Endodermal cell (in vitro differentiated cells): ENCODE measurements at places on chromosomes 11 and 22.
A peak's percentile ranks its signal among the peaks of the same experiment; 100 is the strongest.

DNA sequence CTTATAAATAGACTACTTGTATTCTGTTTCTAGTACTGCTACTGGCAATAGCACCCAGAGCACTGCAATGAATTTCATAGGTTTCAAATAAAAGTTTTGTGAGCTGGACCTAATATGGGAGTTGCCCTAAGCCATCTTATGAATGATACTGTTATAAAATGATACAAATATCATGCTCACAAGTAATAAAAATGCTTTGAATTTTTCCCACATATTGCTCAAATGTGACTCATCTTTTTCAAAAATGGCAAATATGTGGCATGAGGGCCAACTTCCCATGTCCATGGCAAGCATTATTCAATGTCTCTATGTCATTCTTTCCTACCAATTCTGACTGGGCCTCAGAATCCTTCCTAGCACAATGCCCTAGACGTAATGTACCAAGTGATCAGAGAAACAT lies 137.6 kb downstream of the TRPC6 start:
- no peak for DNase-seq

- DNase-seq: no peak
Observed at GRCh38 chr22:35174401-35175038, 82.8 kb upstream of the HMGXB4 start.

GRCh38 chr11:75504501-75504900 lies 21.2 kb downstream of the GDPD5 start:
- DNase-seq: no peak

DNA sequence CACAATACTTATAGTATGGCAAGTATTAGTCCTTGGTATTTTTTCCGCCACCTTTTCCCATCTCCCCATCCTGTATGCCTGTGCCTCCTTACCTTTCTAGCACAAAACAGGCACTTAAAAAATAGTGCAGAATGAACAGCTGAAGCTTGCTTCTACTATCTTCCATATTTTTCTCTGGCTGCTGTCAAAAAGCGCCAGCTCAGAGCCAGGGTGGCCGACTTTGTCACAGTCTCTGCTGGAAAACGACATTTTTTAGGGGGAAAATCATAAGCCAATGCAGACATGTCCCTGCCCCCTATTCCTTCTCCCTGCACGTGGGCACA lies 26.5 kb upstream of the ROBO3 start:
- no peak for DNase-seq

- peak; percentile 65 for DNase-seq
Observed at GRCh38 chr11:127454856-127455255, 454.3 kb upstream of the KIRREL3 start.

GRCh38 chr11:68313574-68314202 lies 1.3 kb downstream of the LRP5 start:
- no peak for DNase-seq

- no peak for DNase-seq
Observed at GRCh38 chr22:46088541-46089311, 61.6 kb upstream of the PPARA start.

DNA sequence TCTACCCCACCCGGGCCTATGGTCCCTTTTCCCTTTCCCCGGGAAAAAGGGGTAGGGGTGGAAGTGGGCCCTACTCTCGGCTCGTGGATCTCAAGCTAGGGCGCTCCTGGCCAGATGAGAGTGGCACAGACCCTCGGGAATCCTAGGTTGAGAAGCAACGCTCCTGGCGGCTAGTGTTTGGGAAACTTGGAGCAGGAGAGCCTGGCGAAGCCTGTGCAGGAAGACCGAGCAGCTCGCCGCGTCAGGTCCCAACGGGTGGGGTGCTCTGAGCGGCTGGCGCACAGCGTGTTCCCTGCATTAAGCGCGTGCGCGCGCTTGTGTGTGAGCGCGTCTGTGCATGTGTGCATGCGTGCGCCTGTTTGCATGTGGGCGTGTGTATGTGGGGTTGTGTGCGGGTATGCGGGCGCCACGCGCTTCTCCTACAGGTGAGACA lies 7.1 kb upstream of the FLI1 start:
- peak; percentile 80 for DNase-seq

DNA sequence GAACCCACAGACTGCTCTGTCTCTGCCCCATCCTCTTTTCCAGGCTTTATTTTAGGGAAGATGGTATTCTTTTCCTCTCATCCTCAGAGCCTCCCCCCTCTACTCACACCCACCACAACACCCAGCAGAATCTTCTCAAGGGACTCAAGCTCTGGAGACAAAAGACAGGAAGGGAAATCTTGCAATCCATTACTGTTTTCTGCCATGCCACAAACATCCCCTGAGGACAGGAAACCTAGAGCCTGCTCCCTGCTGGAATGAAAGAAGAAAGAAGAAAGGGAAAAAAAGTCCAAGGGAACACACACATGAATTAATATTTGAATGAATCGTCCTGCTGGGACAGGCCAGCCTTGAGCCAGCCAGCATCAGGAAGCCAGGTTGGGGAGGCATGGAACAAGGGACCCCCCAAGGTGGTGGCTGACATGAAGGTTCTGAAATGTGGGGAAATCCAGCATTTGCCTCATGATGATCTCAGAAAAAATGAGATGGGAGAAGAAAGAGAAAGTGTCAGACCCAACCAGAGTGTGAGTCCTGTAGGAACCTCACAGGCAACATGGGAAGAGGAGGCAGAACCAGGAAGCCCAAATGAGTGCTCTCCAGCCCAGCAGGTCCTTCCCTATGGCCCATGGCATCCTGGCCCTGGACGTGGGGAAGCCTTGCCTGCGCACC lies 34.0 kb downstream of the SLCO2B1 start:
- no peak for DNase-seq

DNA sequence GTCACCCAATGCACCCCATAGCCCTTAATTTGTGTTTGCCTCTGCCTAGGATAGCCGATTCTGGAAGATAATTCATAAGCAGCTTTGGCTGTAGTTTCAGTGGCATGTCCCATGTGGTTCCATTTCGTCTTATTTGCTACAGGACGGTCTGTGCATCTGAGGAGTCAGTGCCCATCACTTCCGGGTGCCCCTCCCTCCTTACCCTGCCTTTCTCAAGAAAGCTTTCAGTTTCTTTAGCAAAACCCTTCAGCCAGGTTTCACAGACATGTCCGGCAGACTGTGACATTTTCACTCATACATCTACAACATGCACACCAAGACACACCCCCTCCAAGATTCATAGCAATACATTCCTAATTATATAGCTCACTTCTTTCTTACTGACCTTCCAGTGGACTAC lies 14.3 kb downstream of the TP53AIP1 start:
- DNase-seq: no peak

DNA sequence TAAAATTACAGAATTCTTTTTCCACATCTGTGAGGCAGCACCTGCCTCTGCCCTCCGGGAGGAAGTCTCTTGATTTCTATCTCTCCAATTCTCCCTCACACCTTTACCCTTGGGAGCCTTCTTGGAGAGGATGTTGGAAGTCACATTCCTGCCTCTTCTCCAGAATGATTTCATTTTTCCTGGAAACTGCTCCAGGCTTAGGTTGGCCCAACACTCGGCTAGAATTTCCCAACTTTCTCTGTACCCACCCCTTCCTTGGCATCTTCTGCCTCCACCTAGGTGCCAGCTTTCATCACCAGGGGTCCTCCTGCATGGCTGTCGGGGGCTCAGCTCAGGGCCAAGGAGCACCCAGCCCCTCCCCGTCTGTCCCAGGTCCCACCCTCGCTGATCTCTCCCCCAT lies 43.2 kb downstream of the SLCO2B1 start:
- DNase-seq: no peak

- DNase-seq: no peak
Observed at GRCh38 chr11:17748761-17749721, 14.5 kb downstream of the KCNC1 start.

DNA sequence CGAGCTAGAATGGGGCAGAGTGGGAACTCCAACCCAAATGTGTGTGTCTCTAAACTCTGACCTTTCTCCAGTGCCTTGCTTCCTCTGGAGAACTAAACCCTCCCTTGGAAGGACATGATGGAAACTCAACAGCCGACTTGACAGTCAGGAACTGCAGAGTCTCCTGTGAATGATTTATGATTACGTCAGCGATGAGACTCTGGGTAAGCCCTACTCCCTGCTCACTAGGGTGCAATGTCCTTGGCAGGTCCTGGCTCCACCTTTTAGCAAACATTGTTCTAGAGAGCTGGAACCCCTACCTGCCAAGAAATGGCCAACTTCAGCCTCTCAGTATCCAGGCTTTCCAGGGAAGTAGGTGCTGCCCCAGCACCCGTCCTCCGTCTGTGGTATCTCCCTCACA lies 96.1 kb upstream of the CD82 start:
- DNase-seq: no peak

DNA sequence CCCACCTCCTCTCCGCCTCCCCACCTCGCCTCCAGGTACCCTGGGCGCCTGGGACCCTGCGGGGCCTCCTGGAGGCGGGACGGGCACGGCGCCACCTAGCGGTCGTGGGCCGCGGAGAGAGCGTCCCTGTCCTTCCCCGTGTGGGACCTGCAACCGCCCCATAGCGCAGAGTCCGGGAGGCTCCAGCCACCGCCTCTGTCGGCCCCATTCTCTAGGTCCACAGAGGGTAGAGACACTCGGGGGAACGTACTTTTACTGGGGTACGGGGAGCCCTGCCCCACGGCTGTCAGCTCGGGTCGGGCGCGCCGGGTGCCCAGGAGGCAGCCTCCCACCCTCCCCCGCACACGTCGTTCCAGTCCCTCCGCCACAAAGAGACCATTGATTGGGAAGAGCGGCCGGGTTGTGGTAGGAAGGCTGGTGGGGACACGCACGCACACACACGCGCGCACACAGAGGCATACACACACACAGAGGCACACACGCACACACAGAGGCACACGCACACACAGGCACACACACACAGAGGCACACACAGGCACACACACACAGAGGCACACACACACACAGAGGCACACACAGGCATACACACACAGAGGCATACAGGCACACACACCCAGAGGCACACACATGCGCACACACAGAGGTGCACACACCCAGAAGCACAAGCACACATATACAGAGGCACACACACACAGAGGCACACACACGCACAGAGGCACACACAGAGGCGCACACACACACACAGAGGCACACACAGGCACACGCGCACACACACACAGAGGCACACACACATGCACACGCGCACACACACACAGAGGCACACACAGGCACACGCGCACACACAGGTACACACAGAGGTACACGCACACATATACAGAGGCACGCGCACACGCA lies 12.6 kb upstream of the NECTIN1 start:
- DNase-seq: peak; percentile 93

GRCh38 chr11:117597071-117597470 lies 199.9 kb downstream of the DSCAML1 start:
- peak; percentile 94 for DNase-seq

DNA sequence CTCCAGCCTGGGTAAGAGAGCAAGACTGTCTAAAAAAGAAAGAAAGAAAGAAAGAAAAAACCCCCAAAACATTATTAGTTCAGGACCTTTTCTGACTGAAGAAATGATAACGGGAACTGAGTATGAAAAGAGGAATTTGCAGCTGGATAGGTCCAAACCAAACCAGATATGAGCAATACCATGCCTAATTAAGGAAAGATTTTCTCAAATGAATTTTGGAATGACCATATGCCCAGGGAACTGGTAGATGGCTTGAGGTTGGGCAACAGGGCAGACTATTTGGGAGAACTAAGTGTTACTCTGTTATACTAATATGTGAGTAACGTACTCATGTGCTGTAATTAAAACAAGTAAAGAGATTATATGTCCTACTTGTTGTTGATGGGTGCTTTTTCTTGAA lies 186.1 kb downstream of the TMEM135 start:
- DNase-seq: no peak

- DNase-seq: no peak
Observed at GRCh38 chr11:73781303-73781702, 6.4 kb upstream of the MRPL48 start.

DNA sequence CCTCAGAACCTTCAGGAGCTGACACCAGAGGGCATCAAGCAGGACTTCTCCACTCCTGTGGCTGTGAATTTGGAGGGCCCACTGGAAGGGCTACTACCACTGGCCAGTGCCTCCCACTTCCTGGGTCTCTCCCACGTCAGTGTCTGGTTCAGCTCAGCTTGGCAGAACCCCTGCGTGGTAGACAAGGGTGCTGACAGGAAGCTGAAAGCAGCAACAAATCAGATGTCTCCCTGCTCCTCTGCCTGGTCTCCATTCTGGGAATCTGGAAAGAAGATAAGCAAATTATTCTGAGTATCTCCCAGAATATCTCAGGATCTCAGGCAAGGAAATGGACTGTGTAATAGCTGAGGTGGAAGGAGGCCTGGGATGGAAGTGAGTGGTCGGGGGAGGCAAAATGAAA lies 61.5 kb downstream of the TMPRSS5 start:
- DNase-seq: no peak

DNA sequence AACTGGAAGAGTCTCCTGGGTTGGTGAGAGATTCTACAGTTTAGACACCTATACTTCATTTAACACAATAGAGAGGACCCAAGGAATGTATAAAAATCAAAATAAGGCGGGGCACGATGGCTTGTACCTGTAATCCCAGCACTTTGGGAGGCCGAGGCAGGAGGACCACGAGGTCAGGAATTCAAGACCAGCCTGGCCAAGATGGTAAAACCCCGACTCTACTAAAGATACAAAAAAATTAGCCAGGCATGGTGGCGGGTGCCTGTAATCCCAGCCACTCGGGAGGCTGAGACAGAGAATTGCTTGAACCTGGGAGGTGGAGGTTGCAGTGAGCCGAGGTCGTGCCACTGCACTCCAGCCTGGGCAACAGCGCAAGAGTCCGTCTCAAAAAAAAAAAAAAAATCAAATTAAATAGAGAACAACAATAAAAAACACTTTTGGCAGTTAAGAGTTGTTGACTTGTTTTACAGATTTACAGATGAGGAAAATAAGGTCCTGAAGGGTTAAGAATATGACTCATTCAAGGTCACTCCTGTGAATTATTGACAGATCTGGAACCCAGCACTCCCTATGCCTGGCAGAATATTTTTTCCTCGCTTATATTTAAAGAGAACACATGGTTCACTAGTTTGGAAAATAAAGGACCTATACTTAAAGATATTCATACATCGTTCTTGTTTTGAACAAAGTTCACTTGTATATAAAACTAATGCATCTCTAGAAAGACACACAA lies 5.2 kb downstream of the LGR4 start:
- DNase-seq: no peak
